ENCODE measurements at places on chromosomes 7 and 10.

- DNase-seq: no peak
Observed at GRCh38 chr10:43252783-43253341, 14.0 kb downstream of the RASGEF1A start.

DNA sequence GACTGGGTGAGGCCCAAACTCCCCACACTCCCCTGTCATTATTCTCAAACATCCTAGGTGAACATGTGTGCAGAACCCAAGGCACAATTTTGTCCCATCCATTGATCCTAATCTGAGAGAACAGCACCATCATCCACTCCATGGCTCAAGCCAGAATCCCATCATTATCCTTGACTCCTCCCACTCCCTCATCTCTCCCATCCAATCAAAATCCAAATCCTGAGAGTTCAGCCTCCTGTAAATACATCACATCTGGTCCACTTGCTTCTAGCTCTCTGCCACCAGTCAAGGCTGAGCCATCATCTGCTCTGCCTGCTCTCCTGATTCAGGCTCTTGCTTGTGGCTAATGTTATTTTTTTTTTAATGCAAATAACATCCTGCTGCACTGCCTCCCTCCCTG is 75.9 kb upstream of the SLF2 start:
- DNase-seq: no peak

GRCh38 chr10:123445261-123445775 is 220.8 kb upstream of the GPR26 start:
- DNase-seq: no peak

DNA sequence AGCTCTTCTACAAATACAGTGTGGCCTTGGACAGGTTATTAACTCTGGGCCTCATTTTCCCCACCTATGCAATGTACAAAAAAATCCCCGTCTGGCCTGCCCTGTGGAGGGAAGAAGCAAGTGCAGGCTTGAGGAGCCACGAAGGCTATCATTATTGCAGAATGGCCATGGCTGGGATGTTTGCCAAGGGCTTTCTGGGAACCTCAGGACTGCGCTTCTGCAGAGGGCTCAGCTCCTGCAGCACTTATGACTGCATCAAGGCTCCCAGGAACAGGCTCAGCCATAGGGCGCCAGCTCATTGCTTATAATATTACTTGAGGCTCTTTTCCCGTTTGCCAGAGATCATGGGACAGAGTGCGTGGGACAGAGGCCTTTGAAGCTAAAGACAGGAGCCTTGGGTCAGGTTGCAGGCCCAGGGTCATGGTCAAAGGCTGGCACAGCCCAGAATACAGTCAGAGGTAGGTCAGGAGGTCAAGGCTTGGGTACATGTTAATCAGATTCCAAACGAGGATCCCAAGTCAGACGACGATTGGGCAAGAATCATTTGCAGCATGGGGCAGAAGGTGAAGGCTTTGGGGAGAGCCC is 20.6 kb upstream of the C10orf105 start:
- peak; percentile 57 for DNase-seq

DNA sequence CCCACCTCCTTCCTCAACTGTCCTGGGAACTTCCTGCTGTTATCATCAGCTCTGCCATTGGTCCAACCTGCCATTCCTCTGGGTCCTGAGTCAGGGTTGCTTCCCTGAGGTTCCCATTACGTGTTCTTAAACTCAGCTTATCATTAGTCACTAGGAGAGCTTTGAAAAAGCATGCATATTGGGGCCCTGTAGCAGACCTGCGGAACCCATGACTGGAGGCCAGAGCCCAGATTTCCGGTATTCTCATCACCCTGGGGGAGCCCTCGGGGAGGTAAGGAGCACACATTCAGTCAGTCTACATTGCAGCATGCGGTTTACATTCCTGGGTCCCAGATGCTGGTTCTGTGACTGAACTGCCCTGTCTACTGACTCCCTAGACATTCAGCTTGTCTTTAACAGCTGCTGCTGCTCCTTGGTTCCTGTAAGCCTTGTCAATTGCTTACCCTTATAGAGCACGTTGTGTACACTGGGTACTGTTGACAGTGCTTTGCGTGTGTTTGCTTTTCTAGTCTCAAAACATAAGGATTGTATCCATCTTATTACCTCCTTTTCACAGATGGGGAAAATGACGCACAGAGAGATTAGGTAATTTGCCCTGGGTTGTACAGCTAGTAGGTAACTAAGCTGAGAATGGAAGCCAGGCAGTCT is 12.8 kb downstream of the CDHR3 start:
- DNase-seq: peak; percentile 65

GRCh38 chr7:5214236-5214635 is 24.2 kb downstream of the WIPI2 start:
- DNase-seq: no peak

DNA sequence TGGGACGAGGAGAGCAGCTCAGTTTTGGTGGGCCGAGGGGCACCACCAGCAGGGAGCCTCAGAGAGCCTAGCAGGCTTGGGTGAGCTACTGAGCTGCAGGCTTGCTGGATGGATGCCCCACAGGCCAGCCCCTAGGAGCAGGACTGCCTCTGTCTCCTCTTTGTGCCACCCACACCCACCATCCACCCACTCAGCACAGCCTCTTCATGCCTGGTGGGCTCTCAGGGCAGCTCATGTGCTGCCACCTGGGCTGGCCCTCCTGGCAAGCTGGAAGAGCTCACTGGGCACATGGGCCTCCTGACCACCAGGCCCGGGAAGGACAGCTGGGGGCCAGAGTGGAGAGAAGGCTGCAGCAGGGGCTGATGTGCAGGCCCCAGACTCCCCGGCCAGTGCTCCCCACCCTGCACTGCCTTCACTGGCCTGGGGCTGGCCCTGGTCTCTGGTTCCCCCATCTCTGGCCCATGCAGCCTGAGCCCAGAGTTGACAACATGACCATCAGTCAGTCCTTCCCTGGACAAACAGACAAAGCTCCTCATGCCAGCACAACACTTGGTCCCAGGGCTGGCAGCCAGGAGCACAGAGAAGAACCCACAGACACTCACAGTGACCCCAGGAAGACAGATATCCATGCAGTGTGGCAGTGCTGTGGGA is 8.2 kb downstream of the RASGEF1A start:
- DNase-seq: no peak

DNA sequence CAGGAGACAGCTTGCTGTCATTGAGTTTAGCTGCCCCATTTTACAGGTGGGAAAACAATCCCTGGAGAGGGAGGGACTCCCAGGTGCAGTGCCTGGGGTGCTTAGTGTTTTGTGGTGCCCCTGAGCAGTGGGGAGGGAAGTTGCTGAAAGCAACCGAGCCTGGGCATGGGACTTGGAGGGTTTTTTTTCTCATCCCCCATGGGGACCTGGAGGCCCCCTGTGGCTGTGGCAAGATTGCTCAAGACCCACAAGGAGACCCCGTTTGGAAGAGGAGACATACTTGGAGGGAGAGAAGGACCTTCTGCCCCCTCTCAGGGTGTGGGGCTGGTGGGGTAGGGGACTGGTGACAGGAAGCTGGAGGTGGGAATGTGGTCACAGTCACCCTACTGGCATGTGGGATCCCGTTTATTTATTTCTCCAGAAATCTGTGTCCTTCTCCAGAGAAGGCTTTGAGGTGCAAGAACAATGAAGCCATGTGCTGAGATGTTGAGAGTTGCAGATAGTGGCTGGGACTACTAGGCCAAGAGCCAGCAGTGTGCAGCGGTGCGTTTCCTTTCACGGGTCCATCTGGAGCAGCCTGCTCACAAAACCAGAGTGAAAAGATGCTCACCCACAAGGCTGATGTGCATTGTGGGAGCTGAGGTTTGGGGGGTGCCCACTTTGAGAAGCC is 21.5 kb downstream of the ZMIZ1 start:
- DNase-seq: no peak

DNA sequence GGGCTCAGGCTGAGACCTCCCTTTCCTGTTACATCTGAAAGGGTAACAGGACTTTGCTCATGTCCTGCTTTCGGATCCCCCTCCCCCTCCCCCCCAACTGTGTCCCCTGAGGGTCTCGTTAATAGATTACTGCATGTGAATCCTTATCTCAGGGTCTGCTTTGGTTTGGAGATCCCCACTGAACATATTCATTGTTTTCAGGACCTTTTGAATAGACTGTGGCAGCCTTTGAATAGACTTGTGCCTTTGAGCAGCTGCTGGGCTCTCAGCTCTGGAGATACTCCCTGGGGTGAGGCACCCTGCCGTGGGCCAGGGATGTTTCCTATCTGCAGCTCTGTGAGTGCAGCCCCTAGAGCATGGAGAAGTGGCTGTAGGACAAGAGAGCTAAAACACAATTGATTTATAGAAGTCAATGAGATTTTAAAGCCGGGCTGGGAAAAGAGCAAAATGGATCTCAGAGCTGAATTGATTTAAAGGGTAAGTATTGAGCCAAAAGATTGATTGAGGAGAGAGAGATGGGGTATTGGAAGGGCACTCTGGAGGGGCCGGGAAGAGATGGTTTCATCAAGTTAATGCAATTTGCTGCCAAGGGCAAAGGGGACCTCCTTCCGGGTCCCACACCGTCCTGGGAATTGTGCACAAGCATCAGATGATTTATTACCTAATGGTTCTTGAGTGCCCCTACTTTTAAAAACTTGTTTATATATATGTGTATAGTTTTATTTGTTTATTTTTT is 9.9 kb downstream of the ARHGAP22 start:
- DNase-seq: no peak

DNA sequence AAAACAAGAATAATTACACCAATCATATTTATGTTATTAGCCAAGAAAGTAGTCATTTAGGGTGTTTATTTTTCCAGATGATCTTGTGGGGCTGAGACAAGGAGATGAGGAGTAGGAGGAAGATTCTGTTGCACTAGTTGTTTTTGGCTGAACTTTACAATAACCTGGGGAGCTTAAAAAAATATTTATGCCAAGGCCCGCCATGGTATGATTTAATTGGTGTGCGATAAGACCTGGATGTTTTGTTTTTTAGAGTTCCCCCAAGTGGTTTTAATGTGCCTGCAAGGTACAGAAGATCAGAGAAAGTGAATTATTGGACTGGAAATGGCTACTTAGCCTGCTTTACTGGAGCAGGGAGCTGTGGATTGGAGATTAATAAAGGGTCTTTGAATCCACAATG is 7.1 kb upstream of the ZNF282 start:
- no peak for DNase-seq

DNA sequence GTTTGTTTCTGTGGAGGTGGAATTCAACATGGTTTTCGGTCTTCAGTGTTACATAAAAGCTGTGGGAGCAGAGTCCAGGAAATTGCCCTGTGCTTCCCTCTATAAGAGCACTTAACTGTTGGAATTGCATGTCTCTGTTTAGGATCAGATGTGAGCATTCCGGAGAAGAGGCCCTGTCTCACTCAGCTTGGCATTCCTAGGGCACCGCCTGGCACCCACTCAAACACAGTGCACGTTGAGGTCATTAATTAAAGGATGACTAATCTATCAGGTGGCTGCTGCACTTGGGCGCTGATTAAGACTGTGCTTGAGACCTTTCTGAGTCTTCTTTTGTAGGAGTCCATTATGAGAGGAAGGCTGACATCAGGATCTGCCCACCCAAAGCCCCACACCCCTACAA is 82.8 kb upstream of the VIPR2 start:
- DNase-seq: no peak

GRCh38 chr7:126001349-126001748 is 1071.7 kb upstream of the POT1 start:
- DNase-seq: no peak

DNA sequence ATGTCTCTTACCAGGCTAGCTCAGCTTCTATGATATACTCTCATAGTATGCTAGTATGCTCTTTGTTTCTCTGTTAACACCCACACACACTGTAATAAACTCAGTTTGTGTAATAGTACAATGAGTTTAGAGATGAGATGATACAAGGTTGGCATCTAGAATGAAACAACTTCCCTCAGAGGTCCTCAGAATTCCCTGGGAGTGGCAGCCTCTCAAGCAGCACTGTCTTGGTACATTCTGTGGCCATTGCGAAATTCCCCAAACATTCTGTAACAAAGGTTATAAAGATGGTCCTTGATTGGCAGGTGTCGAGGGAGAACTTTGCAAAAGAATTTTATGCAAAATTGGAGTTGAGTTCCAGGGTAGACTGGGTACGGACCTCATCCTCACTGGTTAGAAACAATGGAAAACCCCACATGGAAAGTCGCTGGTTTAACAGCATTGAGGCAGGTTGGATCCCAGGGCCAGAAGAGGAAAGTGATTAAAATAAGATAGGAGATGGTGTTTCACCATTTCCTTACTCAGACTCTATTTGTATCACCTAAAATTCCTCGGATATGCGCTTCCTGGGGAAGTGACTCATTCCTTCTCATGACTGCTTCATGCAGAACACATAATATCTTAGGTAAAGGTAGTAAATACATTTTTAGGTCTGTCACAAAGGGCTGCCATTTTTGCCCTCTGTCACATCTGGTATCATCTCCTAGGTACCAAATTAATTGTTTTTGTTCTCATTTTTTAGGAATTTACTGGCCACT is 657.8 kb downstream of the SORCS1 start:
- peak; percentile 56 for DNase-seq

DNA sequence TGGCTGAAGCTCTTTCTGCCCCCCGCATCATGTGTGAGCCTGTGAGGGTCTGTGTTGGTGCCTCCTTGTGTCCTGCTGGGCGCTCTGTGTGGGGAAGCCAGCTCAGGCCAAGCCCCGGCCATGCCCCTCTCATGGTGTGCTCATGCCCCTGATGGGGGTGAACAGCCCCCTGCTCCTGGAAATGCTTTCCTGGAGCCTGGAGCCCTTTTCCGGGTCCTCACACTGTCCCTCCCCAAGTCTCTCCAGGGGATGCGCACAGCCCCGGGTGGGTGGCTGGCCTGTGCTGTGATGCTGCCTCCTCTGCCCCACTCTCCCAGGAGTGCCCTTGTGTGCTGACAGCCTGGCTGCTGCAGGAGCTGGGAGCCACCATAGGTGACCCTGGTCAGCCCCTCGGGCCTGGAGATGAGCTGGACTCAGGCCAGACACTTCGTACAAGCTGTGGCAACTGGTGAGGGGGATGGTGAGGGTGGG is 20.8 kb upstream of the ZNF862 start:
- DNase-seq: no peak

DNA sequence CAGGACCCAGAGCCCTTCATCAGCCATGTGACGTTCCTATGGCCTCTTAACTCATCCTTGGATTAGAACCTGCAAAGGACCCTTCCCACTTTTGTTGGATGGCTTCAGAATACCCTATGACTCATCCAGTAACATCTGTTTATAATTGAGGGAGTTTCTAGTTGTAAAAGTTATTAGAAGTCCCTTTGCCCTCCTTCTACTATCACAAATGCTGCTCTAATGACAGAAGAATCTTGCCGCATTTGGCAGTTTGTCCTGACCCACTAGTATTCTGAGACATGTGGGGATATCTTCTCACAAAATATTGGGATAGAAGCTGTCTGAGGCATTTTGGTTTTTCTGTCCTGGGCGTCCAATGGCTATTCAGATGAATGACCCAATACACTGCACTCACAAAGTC is 251.8 kb upstream of the TMEM72 start:
- DNase-seq: no peak

DNA sequence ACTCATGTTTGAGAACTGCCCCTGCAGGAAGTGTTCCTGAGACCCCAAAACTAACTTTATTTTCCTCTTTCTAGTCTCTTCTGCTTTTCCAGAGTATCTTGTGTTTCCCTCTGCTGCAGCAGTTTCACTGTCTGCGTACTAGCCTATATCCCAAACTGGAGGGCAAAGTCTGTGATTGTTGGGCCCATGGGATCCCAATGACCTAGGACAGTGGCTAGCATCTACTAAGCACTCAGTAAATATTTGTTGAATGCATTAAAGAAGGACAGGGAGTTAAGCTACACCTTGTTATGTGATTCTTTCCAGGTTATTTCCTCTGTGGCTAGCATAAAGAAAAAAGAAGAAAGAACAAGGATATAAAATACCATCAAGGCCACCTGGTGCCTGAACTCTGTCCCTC is 210.6 kb upstream of the PHYHIPL start:
- no peak for DNase-seq

Measured in HCEC 1CT (cell line).